Right cardiac atrium (tissue), 5 donors: ENCODE measurements at places on chromosomes 13 and 19.
A peak's percentile ranks its signal among the peaks of the same experiment; 100 is the strongest.

GRCh38 chr13:95533545-95534160, 18.9 kb upstream of the CLDN10 start:
- DNase-seq = no peak

GRCh38 chr19:14795078-14795721, 16.8 kb upstream of the ADGRE2 start:
- DNase-seq = no peak

DNA sequence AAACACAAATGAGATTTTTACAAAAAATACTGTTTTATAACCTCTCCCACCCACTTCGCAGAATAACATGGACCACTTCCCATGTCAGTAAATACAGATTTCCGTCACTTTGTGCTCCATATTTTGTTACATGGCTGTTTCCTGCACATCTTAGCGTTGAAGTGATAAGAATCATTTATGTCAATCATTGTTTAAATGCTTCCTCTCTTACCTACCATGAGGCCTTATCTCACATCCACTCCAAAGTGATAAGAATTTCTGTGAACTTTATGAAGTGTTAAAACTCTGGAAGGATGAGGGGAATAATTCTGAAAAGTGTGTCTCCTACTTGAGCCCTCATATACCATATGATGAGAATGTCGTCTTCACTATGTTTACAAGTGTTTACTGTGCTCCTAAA, 36.6 kb upstream of the IL17D start:
- DNase-seq = no peak

- no peak for DNase-seq
These were observed 894.3 kb upstream of the PCDH20 start for GRCh38 chr13:62309904-62310303.

DNA sequence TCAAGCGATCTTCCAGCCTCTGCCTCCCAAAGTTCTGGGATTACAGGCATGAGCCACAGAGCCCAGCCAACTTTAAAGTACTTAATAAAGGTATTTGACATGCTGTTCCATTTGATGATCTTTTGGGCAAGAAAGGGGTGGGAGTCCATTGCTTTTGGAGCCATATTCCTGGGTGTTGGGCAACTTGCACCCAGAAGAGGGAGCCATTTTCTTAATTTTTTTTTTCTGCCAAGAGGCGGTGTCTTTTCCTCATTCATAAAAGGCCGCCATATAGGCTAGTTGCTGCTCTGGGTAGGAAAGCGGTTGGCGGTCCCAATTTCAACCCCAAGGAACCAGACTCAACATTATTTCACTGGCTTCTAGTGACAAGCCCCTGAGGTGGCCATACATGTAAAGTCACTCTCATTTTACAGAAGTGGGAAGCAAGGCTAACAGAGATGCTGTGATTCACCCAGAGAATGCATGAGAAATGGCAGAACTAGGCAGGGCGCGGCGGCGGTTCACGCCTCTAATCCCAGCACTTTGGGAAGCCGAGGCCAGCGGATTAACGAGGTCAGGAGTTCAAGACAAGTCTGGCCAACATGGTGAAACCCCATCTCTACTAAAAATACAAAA, 139.6 kb downstream of the CACNA1A start:
- DNase-seq = no peak

DNA sequence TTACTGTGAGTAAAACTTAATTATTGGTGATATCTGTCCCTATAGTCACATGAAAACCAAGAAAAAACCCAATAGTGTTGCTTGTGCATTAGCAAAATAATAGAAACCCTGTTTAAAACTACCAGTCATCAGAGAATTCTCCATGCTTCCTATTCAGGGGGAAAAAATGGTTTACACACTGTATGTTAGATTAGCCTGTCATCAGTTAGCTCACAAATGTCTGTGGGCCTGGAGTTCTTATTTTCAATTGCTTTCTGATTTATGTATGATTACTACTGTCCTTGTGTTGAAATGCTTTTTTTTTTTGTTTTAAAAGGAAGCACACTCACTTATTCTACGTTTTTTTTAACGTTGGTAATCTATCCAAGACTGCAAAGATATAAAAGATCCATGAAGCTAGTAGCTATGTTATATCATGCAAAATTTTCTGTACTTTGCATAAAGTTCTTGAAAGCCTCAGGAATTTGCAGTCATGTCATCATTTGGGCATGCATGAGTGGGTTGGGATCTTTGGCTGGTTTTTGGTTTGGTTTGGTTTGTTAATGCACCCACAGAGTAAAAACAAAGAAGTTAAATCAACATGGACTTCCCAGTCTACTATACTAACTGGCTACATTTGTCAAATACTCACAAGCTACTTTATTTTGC, 25.9 kb downstream of the RXFP2 start:
- no peak for DNase-seq

DNA sequence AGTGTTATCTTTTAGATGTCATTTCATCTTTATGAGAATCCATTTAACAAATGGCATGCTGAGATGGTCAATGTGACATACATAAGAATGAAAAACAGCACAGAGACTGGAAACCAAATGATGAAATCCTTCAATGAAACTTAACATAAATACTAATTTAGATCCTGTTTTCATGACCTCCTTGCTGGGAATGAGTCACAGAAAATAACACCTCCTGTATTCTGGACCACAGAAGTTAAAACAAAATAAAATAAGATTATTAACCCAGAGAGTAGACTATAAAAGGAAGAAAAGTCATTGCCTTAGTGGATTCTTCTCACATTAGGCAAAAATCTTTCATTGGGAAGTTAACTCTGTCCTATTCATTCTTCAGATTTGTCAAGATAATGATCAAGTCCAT, 1.6 kb downstream of the DIAPH3 start:
- DNase-seq = no peak

- peak; percentile 94 for DNase-seq
These were observed at the start of gene FXYD1 for GRCh38 chr19:35138305-35138892. FXYD1 (plus strand) TSS chr19:35138824; CDS start chr19:35140080, 1,256 bp downstream.

- DNase-seq = peak; percentile 88
These were observed 528 bp downstream of the ZNF8 start for GRCh38 chr19:58279042-58279924.

GRCh38 chr19:10998045-10998533, 37.3 kb downstream of the SMARCA4 start:
- peak; percentile 64 for DNase-seq

- no peak for DNase-seq
These were observed 919 bp downstream of the GTF3A start for GRCh38 chr13:27425158-27425917.

DNA sequence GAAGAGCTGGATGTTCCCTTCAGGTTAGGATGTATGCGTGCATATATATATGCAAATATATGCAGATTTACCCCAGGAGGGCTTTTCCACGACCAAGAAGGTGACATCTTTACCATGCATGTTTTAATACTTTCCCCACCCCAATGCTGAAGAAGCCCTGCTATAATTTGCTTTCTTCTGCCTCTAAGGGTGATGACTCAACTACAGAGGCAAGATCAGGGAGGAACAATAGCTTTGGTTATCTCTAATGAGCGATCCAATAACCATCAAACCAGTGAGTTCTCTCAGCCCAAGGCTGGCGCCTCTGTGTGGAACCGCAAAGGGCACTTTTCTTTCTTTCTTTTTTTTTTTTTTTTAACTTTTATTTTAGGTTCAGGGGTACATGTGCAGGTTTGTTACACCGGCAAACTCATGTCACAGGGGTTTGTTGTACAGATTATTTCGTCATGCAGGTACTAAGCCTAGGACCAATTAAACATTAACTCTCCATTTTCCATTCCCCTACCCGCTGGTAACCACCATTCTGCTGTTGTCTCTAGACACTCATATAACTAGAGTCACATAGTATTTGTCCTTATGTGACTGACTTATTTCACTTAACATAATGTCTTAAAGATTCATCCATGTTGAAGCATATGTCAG, 25.7 kb upstream of the UBE2L5 start:
- DNase-seq = no peak
